Spinal cord (tissue), 10 donors: ENCODE measurements at places on chromosomes 3 and 15. TPM values are rescaled to one million over a fixed set of nuclear protein-coding genes. Genes with fewer than 3 reads are reported as not detected.

The ABHD14A gene
- 20.5 TPM for total RNA-seq

The PDCD6IP gene
- total RNA-seq, result 111 TPM

The BNC1 gene
- 0.69 TPM for total RNA-seq

The WDR93 gene
- 0.69 TPM for total RNA-seq

The KLHL6 gene
- 2.1 TPM for total RNA-seq

The COL7A1 gene
- total RNA-seq, result 8.4 TPM

The SLC9A9 gene
- 39.7 TPM for total RNA-seq

The ARRDC4 gene
- 34.1 TPM for total RNA-seq

The GOLGA8N gene
- 12.3 TPM for total RNA-seq
